Iris pigment epithelial cell (primary cell): ENCODE measurements at places on chromosomes 16 and 17.
A peak's percentile ranks its signal among the peaks of the same experiment; 100 is the strongest.

- peak; percentile 60 for DNase-seq
Measured at GRCh38 chr17:3712811-3713463, 10.8 kb upstream of the HASPIN start.

- peak; percentile 58 for DNase-seq
Measured at GRCh38 chr16:58652741-58653140, 23.1 kb upstream of the CNOT1 start.

DNA sequence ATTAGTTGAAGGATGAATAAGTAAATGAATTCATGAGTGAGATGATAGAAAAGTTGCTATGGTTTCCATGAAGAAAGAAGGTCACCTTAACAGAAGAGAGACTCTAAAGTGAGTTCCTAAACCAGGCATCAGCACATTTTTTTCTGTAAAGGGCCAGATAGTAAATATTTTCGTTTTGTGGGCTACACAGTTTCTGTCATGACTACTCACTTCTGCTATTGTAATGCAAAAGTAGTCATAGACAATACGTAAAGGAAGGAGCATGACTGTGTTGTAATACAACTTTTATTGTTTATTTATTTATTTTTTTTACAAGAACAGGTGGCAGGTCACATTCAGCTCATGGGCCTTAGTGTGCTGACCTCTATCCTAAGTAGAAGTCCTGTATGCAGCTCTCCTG lies 426.1 kb upstream of the DYNLRB2 start:
- no peak for DNase-seq

DNA sequence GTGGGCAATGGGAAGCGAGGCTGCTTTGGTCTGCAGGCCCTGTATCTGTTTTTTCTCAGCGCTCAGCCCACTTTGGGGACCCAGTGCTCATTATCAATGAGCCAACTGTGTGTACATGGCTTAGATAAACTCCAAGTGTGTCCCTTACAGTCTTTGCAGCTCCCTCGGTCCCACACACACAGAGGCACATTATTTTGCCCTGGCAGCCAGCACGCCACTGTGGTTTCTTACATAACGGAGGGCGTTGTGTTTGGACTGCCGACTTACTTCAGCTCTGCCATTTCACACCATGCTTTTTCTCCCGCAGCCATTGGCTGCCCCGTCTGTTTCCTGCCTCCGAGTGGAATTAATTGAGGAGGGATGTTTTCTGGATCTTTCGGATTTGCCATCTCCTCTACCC lies 56.5 kb upstream of the CLEC18A start:
- DNase-seq, result no peak

DNA sequence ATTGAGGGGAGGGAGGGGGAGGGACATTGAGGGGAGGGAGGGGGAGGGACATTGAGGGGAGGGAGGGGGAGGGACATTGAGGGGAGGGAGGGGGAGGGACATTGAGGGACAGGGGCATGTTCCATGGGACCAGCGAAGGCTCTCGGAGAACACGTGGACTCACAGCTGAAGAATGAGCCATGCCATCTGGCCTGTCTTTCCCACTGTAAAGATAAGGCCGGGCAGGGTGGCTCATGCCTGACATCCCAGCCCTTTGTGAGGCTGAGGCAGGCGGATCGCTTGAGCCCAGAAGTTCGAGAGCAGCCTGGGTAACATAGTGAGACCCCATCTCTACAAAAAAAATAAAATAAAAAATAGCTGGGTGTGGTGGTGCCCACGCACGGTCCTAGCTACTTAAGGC lies 32.5 kb downstream of the RPH3AL start:
- no peak for DNase-seq

- no peak for DNase-seq
Measured at GRCh38 chr17:21146362-21147015, 19.7 kb downstream of the DHRS7B start.

- peak; percentile 69 for DNase-seq
Measured at GRCh38 chr17:66353937-66354401, 51.6 kb downstream of the PRKCA start.

GRCh38 chr17:31745964-31746600 lies 113.0 kb downstream of the COPRS start:
- no peak for DNase-seq

- DNase-seq, result no peak
Measured at GRCh38 chr16:8899709-8900317, 17.7 kb downstream of the LITAFD start.

GRCh38 chr16:87057951-87058560 lies 259.1 kb downstream of the C16orf95 start:
- no peak for DNase-seq

GRCh38 chr16:61540216-61540615 lies 496.0 kb downstream of the CDH8 start:
- DNase-seq, result no peak

- no peak for DNase-seq
Measured at GRCh38 chr16:23901178-23902033, 65.6 kb downstream of the PRKCB start.

DNA sequence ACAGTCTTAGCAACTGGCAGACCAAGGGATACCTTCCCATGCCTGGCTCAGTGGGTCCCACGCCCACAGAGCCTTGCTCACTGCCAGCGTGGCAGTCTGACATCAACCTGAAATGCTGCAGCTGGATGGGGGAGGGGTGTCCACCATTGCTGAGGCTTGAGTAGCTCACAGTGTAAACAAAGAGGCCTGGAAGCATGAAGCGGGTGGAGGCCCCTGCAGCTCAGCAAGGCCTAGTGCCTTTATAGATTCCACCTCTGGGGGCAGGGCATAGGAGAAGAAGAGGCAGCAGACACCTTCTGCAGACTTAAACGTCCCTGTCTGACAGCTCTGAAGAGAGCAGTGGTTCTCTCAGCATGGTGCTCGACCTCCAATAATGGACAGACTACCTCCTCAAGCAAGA lies 263.2 kb downstream of the KIF2B start:
- DNase-seq, result no peak

DNA sequence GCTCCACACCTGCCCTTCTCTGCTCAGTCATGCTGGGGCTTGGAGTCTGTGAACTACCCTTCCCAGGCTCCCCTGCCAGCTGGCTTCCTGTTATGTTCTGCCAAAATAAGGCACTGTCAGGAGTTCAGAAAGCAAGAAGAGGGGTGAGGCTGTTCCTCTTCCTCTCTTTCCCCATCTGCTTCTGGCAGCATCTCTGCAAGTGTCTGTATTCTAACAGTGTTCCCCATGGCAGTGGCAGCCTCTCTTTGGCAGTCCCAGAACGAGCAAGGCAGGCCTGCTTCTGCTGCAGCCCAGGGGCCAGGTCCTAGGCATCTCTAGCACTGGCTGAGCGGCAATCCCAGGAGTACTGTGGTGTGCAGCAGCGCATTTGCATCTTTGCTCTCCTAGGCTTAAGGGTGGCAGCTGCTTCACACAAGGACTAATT lies 219.1 kb downstream of the STX8 start:
- DNase-seq, result no peak

DNA sequence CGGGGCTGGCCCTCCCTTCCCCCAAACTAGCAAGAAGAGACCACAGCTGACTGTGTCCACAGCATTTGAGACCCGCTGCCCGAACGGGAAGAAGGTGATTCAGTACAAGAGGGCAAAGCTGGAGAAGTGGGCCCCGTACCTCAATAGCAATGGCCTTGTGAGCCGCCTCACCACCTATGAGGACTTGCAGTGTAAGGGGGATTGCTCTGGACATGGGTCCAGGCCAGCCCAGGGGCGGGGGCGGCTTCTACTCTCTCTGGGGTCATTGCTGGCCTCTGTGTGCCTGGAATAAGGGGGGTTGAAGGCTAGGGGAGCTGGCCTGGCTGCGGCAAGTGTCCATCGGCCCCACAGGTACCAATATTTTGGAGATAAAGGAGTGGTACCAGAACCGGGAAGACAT lies 12.9 kb upstream of the KATNB1 start:
- DNase-seq, result no peak

DNA sequence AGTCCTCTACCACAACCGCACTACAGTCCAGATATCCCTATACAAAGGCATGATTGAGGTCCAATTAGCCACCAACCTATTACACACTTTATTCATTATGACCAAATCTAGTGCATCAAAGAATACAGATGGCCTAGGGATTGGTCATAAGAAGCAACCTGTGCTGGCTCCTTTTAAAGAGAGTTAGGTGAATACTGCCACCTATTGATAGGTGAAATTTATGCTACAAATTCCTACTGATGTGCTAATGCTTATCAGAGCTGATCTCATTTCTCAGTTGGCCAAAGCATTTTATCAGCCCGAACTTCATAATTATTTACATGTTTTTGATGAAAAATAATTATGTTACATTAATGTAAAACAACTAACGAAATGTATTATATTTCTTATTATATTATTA lies 166.3 kb downstream of the ANKFN1 start:
- peak; percentile 70 for DNase-seq

DNA sequence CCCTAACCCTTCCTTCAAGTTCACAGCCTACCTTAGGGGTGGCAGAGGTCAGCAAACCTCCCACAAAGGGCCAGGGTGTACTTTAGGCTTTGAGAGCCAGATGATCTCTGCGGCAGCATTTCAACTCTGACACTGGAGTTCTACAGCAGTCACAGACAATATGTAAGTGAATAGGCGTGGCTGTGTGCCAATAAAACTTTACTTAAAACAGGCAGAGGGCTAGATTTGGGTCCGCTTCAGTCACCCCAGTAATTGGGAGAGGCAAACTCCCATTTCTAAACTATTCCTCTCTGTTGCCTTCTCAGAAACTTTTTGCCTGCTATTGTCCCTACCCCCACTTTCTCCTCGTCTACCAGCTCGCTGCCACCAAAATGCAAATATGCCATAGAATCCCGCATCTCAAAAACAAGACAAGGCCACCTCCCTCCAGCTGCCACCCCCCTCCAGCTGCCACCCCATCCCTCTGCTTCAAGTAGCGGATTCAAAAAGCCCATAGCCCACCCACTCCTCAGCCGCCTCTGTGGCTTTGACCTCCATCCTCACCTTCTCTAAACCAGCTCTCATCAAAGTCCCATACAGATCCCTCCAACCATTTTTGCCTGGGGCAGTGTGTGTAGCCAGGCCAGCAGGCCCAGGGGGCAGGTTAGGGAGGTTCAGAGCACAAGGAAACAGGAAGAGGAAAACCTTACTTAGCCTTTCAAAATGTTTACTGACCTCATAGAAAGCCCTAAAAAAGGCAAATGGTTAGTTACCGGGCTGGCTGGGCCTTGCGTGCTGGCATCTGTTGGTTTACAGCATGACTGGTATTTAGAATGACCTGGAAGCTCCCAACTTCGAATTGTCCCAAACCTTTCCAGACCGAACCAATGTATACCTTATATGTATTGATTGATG lies 19.9 kb upstream of the DNAH17 start:
- no peak for DNase-seq

- no peak for DNase-seq
Measured at GRCh38 chr17:8884336-8884990, 17.0 kb upstream of the PIK3R6 start.

DNA sequence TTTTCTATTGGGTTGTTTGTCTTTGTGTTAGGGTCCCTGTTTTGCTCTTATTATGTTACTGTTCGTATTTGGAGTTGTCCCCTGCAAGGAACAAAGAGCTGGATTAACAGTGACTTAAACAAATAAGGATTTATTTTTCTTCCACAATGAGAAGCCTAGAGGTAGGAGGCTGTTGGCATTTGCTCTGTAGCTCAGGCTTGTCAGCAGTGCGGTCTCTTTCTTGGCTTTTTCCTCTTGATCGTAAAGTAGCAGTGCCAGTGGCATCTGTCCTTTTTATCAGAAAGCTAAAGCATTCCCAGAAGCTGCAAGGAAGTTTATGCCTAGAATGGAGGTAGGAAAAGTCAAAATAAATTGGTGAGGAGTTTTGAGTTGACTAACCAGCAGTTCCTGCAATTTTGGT lies 154.1 kb downstream of the HS3ST4 start:
- DNase-seq, result no peak

- DNase-seq, result no peak
Measured at GRCh38 chr17:17692353-17693252, 11.3 kb downstream of the RAI1 start.

- no peak for DNase-seq
Measured at GRCh38 chr17:66956941-66957340, 7.6 kb upstream of the CACNG4 start.

DNA sequence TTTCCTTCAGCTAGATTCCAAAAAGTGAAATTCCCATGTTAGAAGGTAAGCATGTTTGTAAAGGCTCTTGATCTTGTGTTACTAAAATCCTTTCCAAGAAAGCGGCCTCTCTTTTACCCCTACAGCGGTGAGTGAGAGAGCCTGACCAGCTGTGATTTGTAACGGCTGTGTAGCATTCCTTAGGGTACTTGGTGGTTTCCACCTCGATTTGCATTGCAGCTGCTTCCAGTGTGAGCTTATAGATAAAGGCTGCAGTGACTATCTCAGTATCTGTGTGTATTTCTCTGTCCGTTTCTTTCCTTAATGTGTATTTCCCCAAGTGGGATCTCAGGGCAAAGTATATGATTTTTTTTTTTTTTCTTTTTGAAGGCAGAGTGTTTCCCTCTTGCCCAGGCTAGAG lies 169.4 kb downstream of the SNX29 start:
- DNase-seq, result no peak

DNA sequence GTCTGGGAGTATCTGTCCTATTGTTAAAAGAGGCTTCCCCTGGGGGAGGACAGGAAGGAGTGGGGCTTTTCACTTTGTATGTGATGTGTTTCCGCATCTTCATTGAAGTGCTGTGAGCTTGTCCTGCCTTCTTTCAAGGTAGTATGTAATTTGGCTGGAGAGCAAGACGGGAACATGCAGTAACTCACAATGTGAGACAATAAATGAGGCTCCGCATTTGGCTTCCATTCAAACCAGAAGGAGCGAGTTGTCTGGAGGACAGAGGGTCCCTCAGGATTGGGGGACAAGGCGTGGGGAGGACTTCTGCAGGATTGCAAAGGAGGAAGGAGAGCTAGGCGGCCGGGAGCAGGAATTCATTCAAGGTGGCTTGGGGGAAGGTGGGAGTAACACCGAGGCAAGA lies 203.5 kb downstream of the RBFOX3 start:
- DNase-seq, result no peak

DNA sequence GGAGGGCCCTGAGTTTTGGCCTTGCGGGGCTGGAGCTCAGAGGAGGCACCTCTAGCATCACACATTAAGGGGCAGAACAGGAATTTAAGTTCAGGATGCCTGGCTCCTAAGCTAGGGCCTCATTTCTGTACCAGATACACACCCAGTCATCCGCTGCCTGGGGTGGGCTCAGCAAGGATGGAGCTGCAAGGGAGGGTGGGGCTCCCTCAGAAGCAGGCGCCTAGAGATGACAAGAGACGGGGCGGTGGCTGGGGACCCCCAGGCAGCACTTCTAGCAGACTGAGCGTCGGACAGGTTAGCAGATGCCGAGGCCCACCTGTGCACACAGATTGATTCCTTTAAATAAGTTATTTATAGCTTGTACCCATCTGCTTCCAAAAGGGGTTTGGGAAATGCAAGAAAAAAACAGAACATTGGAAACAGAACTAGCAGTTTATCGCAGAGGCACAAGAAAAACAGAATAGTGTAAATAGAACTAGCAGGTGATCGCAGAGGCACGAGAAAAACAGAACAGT lies 47.6 kb upstream of the CBFA2T3 start:
- DNase-seq, result no peak

- no peak for DNase-seq
Measured at GRCh38 chr17:61422116-61422799, 22.6 kb downstream of the TBX2 start.

DNA sequence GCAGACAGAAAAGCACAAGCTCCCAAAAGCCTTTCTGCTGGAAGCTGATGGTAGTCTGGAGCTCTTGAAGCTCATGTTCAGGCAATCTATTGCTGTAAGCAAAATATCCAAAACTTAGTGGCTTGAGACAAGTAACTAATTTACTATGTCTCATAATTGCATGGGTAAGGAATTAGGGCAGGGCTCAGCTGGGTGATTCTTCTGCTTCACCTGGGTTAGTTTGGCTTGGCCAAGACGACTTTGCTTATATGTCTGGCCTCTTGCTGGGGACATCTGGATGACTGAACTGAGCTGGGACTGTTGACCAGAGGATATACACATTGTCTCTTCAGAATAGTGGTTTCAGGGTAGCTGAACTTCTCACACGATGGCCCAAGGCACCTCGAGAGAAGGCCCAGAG lies 96.8 kb upstream of the WSCD1 start:
- no peak for DNase-seq
